ENCODE measurements at places on chromosomes 13 and 19.

DNA sequence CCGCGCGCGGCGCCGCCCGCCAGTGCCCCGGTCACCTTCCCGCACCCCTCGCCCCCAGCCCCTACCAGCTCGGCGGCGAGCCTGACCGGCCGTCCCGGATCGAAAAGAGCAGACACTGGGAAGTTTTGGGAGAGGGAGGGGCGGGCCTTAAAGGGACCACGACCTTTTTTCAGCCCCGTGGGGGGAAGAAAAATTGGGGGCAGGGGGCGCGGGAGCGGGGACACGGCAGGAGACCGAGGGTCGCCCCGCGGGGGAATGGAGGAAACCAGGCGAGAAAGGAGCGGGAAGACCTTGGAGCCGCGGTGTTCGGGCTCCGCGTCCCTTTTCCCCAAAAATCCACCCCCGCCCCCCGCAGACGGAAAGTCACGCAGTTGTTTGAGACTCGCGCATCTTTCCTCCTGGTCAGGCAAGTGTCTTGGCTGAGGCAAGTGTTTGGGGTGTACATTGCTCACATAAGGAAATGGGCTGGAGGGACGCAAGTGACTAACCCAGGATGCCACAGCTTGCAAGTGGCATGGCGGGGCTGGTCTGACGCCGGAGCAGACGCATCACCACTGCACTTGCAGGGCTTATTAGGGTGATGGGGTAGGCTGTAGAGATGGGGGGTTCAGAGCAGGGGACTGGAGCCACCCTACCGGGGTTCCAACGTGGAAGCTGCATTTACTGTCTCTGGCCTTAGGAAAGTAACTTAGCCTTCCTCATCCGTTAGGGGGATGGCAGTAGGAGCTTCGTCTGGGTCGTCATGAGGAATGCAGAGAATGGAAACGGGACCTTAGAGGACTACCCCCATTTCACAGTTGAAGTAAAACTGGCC lies 2.7 kb upstream of the HNRNPL start:
- DNase-seq: no peak

GRCh38 chr13:69882451-69882850 lies 225.2 kb upstream of the ATXN8OS start:
- DNase-seq: no peak

- DNase-seq: no peak
Observed at GRCh38 chr19:42143341-42144234, 11.3 kb upstream of the POU2F2 start.

DNA sequence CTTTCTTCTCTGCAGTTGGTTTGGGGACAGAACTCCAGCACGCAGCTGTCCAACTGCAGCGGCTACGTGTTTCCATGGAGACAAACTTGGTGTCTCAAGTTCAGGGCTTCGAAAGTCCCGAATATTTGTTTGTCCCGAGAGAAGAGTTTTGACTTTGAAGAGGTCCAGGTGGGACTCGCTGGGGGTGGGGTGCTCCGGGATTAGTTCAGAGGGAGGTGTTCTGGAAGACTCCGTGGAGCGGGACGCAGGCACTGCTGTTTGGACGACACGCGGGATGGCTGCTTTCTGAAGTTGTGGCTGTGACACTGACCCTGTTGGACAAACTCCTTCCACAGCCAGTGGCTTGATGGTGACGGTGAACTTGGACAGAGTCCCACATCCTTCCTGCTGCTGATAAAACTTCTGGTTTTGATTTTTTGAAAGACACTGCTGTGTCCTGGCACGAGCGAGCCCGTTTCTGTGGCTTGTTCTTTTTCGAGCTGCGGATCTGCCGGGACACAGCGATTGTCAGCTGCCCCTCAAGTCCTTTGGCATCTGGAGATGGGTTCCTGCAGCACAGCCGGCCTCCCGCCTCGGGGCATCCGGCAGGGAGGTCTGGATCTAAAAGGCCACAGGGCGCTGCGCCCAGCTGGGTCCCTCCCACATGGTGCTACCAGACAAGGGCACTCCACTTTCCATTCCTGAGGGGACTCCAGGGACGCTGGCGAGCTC lies 15.9 kb upstream of the RANBP3 start:
- no peak for DNase-seq

DNA sequence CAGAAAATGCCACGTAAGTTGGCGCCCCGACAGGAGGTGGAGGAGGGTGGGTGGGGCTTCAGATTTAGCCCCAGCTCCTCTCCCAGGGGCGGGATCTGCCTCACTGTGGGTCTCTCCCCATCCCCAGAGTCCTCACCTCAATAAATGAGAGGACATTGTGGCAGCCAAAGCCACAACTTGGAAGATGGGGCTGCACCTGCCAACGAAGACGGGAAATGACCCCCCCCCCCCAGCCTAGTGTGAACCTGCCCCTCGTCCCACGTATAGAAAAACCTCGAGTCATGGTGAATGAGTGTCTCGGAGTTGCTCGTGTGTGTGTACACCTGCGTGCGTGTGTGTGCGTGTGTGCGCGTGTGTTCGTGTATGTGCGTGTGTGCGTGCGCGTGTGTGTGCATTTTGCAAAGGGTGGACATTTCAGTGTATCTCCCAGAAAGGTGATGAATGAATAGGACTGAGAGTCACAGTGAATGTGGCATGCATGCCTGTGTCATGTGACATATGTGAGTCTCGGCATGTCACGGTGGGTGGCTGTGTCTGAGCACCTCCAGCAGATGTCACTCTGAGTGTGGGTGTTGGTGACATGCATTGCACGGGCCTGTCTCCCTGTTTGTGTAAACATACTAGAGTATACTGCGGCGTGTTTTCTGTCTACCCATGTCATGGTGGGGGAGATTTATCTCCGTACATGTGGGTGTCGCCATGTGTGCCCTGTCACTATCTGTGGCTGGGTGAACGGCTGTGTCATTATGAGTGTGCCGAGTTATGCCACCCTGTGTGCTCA lies 1.5 kb upstream of the TRAPPC5 start:
- DNase-seq: no peak
